EL (cell line): ENCODE measurements at places on chromosomes 11 and 22.

GRCh38 chr11:86230179-86230804 lies 14.3 kb upstream of the EED start:
- peak; percentile 26 for DNase-seq

- DNase-seq = no peak
Measured at GRCh38 chr11:59335001-59335400, 23.7 kb upstream of the OR5AN1 start.

DNA sequence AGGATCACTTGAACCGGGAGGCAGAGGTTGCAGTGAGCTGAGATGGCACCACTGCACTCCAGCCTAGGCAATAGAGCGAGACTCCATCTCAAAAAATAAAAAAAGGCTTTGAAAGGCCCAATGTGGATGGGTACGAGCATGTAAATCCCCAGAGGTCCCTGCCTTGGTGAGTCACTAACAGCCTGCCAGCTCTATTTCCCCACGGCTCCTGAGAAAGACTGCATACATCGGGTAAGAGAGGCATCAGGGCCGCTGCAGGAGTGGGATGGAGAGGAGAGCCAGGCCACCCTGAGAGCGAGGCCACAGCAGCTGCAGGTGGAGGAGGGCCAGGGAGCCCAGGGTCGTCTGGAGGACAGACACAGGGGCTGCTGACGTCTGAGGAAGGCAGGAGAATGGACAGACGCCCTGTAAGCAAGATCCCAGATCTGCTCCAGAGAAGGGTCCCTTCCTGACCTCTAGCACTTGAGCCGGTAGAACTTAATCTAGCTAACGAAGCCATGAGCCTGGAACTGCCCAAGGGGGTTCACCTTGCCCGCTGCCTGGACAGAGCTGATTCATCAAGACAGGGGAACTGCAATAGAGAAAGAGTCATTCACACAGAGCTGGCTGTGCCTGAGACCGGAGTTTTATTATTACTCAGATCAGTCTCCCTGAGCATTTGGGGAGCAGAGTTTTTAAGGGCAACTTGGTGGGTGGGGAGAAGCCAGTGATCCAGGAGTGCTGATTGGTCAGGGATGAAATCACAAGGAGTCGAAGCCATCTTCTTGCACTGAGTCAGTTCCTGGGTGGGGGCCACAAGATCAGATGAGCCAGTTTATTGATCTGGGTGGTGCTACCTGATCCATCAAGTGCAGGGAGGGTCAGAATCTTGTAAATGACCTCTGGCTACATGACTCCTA lies 5.1 kb upstream of the KRTAP5-9 start:
- DNase-seq = no peak

DNA sequence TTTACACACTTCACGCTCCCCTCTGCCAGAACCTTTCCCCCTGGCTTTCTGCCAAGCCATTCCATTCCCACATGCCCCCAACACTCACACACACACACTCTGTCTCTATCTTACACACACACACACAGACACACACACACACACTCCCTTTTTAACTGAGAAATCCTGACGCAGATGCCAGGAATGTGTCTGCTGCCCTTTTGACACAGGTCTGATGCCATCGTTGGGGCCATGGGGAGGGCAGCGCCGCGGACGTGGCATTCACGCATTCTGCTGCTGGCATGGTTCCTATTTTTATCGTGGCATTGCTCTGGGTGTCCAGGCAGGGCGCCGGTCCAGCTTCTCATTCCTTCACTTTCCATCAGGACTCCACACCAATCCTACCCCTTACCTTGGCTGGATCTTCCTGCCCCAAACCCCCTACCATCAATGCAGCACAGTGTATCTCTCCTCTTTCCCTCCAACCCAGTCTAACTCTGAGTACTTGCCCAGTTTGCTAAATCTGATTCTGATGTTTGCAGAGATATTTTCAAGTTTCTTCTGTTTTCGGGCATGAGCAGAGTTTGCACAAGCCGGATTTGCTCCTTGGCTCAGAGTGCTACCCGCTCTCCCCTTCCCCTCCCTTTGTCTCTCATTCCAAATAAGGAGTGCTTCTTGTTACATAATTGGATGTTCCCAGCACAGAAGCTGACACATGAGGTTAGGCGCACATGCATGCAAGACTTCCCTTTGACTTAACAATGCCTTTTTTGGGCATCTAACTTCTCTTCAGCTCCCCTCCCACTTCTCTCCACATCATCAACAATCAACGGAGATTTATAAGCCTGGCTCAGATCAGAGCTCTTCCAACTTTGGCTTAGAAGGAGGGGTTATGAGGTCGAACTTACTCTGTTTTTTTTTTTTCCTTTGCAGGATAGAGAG lies 18.8 kb downstream of the SNX19 start:
- peak; percentile 81 for DNase-seq

GRCh38 chr11:59025097-59025496 lies 61.0 kb upstream of the GLYATL1B start:
- no peak for DNase-seq

- DNase-seq = no peak
Measured at GRCh38 chr11:126311401-126312291, 7.8 kb downstream of the DCPS start.

DNA sequence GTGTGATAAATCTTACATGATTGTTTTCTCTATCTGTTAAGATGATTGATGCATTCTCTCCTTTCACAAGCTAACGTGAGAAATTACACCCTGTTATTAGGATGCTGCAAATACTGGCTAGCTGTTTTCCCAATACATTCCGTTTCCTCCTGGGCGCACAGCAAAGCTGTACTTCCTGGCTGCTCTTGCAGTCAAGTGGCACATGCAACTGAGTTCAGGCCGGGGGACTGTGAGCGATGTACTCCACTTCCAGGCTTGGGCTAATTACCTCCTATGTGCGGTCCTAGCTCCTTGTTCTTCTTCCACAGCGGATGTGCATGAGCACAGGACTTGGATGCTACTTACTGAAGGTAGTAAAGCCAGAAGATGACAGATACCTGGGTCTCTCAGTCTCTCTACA lies 234.9 kb upstream of the SESN3 start:
- DNase-seq = no peak

DNA sequence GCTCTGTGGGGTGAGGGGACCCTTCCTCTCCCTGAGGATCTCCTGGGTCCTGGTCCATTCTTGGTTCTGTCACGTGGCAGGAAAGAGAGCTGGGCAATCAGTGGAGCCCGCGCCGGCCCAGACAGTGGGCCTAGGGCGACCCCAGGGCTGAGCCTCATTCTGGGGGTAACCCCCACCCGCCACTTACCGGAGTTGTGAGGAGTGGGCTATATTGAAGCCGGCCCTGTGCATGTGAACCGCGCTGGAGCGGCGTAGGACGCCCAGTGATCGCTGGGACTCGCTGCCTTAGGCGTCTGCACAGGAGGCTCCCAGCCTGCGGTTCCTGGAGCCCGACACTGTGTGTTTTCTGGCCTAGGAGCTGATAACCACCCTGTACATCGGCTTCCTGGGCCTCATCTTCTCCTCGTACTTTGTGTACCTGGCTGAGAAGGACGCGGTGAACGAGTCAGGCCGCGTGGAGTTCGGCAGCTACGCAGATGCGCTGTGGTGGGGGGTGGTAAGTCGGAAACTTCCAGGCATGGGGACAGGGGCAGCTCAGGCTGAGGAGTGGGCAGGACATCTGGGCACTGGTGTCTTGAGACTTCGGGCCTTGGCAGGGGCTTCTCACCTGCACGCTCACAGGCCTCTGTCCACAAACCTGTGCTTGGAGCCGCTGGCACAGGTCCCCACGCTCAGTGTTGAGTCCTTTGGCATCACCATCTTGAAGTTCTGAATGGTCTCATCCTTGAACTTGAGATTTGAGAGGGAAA lies 127.1 kb downstream of the KCNQ1OT1 start:
- no peak for DNase-seq

DNA sequence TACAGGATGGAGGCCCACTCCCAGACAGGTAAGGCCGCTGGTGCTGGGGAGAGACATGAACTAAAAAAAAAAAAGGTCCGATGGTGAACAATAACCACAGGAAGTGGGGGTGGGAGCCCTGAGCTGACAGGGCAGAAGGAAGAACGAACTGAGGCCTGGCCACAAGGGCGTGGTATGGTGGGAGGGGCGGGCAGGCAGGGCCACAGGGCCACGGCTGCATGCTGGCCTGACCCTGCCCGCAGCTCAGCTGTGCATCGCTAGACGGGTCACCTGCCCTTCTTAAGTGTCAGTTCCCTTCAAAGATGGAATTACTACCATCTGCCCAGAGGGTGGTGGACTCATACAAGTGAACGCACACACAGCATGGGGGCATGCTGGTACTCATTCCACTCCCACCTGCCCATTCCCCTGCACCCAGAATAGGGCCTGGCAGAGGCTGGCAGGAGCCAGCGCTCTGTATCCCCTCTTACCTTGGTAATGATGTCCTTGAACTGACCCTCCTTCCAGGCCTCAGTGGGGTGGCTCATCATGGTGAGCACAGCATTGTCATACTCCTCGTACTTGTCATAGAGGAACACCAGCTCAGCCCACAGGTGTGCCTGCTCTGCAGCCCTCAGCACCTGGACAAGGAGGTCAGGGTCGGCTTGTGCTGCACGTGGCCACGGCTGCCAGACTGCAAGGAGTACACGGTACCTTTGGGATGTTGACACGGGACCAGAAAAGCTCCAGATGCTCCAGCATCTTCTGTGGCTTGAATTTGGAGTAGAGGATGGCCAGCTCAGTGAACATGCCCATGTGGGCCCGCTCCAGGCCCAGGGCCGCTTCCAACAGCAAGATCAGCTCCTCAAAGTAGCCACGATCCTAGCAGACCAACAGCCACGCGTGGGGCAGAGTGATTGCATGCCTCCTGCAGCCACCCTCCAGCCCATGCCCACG lies 17.5 kb upstream of the SLC25A1 start:
- DNase-seq = no peak

DNA sequence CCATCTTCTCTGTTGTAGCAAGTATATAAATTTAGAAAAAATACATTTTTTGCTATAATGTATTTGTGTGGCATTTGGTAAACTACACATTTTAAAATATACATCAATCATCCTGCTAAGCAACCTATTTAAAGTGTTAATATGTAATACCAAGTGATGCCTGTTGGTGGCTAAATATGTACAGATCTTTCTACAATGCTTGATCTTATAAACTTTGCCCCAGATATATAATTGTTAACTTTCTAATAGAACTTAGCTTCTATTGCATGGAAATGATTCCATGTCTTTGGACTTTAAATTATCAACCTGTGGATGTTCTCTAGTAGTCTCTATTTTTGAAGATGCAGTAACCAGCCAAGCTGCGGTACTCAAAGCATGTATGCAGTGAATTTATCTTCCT lies 1260.4 kb upstream of the RAG2 start:
- DNase-seq = no peak

DNA sequence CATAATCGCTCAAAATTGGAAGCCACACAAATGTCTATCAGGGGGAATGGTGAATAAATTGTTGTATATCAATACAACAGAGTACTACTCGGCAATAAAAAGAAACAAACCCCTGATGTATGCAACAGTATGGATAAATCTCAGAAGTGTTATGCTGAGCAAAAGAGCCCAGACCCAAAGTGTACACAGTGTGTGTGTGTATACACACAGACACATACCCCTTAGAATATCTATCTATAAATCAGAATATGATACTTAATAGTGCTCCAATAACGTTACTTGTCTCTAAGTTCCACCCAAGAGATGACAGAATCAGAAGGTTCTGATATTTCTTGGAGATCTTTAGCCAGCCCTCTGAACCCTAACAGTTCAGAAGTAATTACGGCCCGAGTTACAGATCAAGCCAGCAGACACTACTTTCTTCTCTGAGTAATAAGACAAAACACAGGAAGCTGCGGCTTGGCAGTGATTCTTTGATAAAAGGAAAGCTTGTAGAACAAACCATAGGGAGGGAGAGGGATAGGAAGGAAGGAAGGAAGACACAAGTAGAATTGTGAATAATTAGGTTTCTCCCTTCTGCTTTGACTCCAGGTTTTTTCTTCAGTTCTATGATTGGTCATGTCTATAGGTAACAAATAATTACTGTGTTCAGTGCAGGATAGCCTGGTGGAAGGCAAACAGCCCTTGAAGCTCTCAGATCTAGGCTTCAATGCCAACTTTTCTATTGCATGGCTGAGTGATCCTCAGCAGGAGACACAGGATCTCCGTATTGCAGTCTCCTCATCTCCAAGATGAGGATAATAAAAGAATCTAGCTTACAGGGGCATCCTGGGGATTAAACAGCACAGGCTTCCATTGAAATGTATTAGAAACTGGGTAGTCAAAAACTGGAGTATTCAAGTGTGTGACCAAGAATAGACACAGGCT lies 75.6 kb upstream of the TEAD1 start:
- peak; percentile 46 for DNase-seq

DNA sequence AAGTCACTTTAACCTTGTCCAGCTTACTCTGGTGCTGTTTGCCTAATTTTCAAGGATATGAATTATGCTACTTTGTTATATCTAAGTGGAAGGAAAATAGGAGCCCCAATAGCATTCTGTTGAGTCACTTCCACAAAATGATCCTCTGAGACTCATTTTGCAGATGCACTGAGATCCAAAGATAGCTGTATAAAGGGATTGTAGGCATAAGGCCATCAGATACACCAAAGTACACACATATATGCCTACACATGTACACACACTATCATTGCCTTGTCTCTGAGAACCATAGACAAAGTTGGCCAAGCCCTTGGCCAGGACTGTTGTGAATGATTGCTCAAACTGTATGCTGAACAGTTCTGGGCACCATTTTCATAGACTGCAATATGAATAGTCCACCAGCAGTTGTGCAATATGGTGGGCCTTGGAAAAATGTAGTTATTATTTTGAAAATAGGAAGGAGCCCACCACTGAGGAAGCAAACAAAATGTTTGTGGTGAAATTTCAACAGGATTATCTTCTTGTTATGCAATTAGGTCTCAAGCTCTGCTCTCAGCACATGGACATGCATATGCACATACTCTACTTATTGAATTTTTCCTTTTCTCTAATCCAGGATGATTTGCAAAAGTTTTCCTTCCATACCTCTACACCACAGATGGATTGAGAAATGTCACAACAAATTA lies 186.0 kb upstream of the CTSC start:
- DNase-seq = peak; percentile 77

- no peak for DNase-seq
Measured at GRCh38 chr22:39152024-39152510, 413 bp downstream of the CBX7 start.

DNA sequence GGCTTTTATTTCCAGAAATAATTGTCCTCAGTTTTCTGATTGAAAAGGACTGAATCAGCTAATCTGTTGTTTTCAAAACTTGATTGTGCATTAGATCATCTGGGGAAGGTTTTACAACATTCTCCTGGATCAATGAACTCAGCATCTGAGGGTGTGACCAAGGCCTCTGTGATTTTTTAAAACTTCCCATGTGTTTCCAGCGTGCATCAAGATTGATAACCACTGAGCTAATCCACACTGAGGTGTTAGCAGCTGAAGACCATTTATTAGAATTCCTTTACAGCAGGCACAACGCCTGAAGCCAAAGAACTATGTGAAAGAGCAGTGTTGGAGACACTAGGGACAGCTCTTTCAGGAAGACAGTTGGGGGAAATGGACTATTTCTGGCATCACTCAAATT lies 10.2 kb downstream of the VSTM5 start:
- DNase-seq = no peak

- no peak for DNase-seq
Measured at GRCh38 chr22:34111210-34111824, 191.0 kb upstream of the LARGE1 start.

DNA sequence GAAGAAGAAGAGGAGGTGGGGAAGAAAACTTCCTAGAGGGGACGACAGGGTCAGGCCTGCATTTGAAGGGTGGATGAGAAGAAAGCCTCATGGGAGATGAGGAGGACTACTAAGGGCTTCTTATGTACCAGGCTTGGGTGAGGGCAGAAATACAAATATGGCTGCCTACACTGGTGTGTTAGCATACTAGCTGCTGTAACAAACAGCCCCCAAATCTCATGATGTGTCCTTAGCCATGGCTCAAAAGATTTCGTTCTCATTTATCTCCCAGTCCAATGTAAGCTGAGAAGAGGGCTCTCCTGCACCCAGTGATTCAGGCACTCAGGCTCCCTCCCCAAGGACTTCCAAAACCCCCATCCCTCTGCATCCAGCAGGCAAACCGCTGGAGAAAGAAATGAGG lies 11.6 kb upstream of the MB start:
- DNase-seq = no peak
